ENCODE measurements at places on chromosomes 11 and 22.
A peak's percentile ranks its signal among the peaks of the same experiment; 100 is the strongest.

DNA sequence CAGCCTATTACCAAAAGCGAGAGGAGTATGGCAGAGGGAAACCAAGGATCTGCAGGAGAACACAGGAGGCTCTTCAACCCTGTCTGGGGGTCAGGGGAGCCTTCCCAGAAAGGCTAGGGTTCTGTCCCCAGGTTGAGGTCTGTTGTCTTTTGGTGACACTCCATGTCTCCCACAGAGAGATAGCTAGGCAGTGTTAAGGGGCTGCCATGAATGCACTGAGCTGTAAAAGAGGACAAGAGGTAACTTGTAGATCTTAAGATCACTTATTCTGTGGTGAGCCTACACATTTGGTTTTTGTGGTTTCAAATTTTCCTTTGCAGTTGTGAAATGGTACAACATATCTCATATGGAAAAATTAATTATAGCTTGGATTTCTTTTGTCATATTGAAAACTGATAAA lies 6.0 kb upstream of the ACER3 start:
- no peak for DNase-seq

DNA sequence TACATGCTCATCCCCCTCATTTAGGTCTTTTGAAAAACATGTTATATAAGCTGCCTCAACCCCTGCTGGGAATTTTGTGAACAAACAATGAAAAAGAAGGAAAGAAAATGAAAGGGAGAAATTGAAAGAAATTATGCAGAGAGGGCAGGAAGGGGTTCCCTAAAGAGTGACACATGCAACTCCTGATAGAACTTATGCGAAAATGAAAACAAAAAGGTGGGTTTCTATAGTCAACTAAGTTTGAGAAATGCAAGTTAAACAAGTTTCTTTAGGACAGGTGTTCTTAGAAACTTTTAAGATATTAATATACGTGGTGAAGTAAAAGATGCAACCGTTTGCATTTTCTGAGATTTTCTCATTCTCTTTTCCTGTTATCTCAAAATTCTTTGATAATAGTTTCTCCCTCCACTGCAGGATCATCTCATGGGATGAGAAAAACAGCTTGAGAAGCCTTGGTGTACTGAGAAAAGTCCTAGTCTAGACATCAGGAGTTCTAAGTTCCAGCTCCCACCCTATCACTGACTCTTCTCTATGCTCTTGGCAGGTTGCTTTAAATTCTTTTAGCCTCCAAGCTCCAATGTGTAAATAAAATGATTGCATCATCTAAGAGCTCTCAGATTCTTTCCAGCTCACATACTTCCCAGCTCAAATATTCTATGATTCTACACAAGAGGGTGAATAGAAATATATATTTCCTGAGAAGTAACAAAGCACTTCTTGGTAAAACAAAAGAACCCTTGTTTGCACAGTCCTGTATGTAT lies 109.2 kb downstream of the FAM76B start:
- DNase-seq, result no peak

GRCh38 chr22:24954114-24954463 lies 1.6 kb downstream of the KIAA1671 start:
- DNase-seq, result no peak

GRCh38 chr11:36010010-36010740 lies 66.3 kb downstream of the LDLRAD3 start:
- DNase-seq, result no peak

- no peak for DNase-seq
These were observed 53.8 kb downstream of the KIAA1671 start for GRCh38 chr22:25006354-25006753.

DNA sequence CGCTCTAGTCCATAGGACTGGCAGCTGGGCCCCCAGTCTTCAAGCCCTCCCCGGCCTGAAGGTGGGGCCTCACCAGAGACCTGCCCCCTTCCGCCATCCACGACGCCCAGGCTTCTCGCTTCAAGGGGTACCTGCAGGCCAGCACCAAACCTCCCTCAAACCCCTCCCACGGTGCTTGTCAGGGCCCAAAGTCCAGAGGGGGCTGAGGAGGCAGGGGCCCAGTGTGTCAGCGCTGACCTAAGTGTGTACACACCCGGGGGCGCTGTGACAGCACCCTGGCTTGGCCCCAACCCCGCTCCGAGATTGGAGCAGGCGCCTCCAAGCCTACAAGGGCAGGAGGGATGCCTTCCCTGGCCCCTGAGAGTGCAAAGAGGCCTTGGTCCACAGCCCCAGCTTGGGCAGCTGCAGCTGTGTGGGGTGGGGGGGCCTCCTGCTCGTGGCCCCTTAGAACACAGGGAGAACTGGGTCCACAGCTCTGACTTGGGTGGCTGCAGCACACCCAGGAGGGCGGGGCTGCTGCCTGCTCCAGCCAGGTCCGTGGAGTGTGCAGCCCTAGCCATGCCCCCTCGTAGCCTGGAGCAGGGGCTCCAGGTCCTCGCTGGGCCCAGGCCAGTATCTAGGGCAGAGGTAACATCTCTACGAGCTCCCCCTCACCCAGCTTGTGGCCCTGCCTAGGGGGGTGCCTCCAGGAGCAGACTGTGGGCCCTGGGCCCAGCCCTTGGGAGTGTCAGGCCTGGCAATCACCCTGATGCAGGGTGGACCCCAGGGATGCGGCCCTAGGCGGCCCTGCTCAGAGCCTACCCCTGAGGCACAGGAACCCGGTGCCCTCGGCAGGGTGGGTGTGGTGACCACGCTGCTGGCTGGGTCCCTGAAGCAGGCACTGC lies 4.9 kb downstream of the SBF2 start:
- DNase-seq, result no peak

DNA sequence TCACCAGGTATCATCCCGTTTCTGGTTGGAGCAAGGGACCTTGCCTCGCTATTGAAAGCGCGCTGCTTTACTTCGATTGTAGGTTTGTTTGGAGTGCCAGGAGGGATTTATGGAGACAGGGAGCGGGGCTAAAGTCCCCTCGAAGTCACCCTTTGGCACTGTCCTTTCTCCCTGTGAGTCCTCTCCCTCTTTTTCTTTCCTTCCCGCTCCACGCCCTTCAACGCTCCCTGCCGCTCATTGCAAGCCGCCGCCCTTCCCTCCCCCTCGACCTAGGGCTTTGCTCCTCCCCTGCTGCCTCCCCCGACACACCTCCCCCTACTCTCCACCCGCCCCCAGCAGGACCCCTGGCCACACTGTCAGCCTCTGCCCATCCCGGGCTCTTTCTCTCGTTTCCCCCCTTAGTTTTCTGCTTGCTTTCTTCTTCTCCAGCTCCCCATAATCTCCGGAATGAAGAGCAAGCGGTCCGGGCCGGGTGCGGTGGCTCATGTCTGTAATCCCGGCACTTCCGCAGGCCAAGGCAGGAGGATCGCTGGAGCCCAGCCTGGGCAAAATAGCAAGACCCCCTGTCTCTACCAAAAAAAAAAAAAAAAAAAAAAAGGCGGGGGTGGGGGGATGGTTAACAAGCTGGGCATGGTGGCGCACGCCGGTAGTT lies 41.0 kb downstream of the AHNAK start:
- DNase-seq, result no peak

DNA sequence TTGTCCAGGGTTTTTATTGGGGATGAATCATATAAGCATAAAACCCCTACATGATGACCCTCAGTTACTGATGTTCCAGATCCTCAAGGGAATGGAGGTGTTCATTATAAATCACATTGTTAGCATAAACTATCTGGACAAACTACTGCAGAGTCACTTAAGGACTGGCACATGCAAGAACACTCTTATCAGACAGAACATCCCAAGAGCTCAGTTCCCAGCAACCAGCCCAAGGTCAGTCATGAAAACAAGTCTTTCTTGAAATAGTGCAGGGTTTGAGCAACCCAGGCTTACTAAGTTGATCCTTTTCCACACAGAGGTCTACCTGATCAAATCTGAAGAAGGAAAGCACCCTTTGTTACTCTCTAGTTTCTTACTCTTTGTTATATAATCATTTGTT lies 13.5 kb upstream of the PTS start:
- DNase-seq, result no peak

GRCh38 chr11:69947059-69947792 lies 128.0 kb upstream of the FGF3 start:
- DNase-seq, result no peak

- no peak for DNase-seq
These were observed 23.8 kb upstream of the SLC22A12 start for GRCh38 chr11:64566915-64567891.

DNA sequence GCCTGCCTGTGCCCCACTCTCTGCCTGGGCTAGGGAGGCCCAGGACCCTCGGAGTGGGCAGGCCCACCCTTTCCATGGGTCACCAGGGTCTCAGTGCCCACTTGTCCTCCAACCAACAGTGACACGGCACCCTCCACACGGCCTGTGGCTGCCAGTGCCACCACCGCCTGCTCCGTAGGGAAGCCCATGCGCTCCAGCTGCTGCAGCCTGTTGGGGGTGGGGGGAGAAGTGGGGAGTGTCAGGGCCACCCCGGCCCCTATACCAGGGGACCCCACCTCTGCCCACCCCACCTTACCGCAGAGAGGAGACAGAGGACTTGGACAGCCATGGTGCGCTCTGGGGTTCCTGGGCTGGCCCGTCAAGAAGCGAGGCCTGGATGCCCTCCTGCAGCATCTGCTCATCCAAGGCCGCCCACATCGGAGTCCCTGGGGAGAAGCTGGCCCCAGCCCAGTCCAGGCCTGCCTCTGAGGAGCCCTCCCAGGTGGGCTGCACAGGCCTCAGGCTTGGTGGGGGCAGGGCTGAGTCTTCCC lies 7.7 kb downstream of the RHBDD3 start:
- DNase-seq, result no peak

DNA sequence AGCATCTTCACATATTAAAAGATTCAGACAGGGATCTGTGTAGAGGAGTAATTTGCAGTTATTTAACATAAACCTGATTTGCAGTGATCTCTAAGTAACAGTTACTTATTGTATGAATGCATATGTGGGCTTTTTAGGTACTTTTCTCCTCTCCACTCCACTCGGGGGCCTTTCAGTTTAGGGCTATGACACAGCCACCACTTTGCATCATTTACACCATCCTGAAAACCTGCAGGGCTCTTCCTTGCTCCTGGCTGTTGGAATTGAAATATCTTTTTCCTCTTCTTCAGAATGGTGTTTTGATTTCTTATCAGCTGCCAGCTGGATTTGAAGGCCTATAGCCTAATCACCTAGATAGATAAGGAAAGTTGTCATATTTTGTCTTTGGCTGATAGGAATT lies 580.8 kb downstream of the NELL1 start:
- no peak for DNase-seq

DNA sequence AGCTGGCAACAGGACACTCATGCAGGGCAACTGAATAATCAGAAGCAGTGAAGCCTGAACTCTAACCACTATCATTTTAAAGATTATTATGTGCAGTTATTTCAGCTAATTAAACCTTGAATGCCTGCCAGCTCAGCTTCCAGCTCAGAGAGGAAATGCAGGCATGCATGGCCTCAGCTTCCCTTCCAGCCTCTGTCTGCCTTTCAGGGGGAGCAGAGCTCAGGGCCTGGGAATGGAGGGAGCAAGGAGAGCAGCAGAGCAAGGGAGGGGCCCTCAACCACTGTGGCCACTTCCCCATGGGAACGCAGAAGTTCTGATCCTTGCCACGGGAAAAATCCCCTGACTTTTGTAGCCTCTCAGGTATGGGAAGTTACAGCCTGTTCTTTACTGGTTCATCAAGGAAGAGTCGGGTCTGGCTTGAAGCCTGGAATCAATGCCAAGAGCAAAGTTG lies 32.5 kb upstream of the APLNR start:
- DNase-seq, result no peak

- no peak for DNase-seq
These were observed 58.0 kb upstream of the UBASH3B start for GRCh38 chr11:122597511-122597910.

GRCh38 chr22:19766511-19767426 lies 6.2 kb downstream of the TBX1 start:
- DNase-seq, result peak; percentile 52

DNA sequence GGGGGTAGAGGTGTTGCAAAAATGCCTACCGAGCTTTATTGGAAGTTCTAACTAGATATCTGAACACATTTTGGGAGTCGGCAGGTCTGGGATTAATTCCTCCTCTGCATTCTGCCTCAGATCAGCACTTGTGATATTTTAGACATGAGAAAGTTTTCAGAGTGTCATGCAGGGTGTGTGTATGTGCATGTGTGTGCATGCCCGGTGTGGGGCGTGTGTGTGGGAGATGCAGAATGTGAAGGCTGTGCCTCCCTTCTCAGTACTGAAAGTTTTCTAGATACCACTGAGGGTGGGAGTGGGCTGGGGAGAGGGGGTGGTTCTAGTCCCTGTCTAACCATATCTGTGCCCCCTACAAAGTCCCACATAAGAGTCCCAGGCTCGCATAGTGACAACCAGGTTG lies 180.0 kb upstream of the NTM start:
- DNase-seq, result no peak

GRCh38 chr11:95736355-95736754 lies 53.2 kb downstream of the FAM76B start:
- DNase-seq, result no peak

DNA sequence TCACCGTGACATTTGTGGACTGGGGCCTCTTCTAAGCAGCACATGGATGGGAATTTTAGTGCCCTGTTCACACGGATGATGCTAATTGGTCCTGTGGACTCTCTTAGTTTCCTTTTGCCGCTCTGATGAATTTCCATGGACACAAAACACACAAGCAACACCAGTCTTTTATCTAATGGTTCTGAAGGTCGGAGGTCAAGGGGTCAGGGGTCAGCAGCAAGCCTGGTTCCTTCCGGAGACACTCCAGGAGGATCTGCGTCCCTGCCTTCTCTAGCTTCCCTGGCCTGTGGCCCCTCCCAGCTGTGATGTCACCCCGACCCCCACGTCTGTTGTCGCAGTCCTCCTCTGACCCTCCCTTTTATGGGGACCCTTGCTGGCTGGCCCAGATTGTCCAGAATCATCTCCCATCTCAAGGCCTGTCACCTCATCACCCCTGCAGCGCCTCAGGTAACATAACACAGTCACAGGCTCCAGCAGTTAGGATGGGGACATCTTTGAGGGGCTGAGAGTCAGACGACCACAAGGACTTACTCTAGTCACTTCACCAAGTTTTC lies 6.8 kb downstream of the NADSYN1 start:
- DNase-seq, result no peak

DNA sequence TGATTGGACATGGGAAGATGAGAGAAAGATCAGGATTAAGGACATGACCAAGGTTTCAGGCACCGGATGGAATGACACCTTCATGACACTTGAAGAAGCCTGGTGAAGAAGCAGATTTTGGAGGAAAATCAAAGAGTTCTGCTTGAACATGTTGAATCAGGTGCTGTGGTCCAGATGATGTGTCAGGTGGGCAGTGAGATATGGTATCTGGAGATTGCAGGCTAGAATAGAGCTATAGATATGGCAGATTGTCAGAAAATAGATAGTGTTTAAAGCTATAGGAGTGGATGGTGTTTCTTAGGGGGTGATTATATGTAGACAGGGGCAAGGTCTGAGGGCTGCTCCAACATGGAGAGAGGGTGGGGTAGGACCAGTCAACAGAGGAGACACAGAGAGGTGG lies 40.2 kb downstream of the PANX1 start:
- DNase-seq, result no peak

GRCh38 chr11:120061761-120062560 lies 76.0 kb downstream of the TRIM29 start:
- no peak for DNase-seq

DNA sequence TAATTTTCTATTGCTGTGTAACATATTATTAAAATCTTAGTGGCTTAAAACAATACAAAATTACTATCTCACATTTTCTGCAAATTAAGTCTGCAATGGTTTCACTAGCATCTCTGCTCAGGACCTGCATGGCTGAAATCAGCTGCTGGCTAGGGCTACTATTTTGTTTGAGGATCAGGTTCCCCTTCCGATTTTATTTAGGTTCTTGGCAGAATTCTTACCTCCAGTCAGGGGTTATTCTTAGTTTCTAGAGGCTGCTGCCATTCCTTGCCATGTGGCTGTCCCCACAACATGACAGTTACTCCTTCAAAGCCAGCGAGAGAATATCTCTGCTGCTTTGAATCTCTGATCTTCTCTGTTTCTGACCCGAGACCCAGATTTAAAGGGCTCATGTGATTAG lies 424.5 kb upstream of the ANO5 start:
- DNase-seq, result no peak
